ENCODE measurements at places on chromosomes 16 and 17. TPM values are rescaled to one million over a fixed set of nuclear protein-coding genes. Genes with fewer than 3 reads are reported as not detected.

The SLC52A1 gene
- 0.23 TPM for total RNA-seq

The CDRT4 gene
- 2.1 TPM for total RNA-seq

The C16orf89 gene
- not detected for total RNA-seq

The SLC22A31 gene
- total RNA-seq, result 2.6 TPM

The SAP30BP gene
- 117 TPM for total RNA-seq

The KREMEN2 gene
- total RNA-seq, result 0.18 TPM

The NPIPB8 gene
- 0.70 TPM for total RNA-seq

The GPATCH8 gene
- 50.4 TPM for total RNA-seq

The KRT222 gene
- not detected for total RNA-seq

The TSPOAP1 gene
- total RNA-seq, result 31.4 TPM

The TLCD1 gene
- 9.5 TPM for total RNA-seq

The ACBD4 gene
- total RNA-seq, result 12.5 TPM

The ZMYND15 gene
- total RNA-seq, result not detected

The ASIC2 gene
- not detected for total RNA-seq

The TMEM92 gene
- total RNA-seq, result 0.21 TPM

The DHRS7C gene
- not detected for total RNA-seq

The BTBD17 gene
- not detected for total RNA-seq

The CDT1 gene
- 97.3 TPM for total RNA-seq

The GAS2L2 gene
- not detected for total RNA-seq

The ITGAL gene
- total RNA-seq, result 287 TPM

The VMO1 gene
- not detected for total RNA-seq

The KRT33A gene
- not detected for total RNA-seq

The AGRP gene
- total RNA-seq, result not detected

The HSD17B2 gene
- total RNA-seq, result not detected

The CFAP52 gene
- total RNA-seq, result not detected
